DMS53 (cell line): ENCODE measurements at places on chromosomes 3 and 15.

- DNase-seq, result no peak
Observed at GRCh38 chr15:42121682-42122081, 27.3 kb upstream of the PLA2G4D start.

DNA sequence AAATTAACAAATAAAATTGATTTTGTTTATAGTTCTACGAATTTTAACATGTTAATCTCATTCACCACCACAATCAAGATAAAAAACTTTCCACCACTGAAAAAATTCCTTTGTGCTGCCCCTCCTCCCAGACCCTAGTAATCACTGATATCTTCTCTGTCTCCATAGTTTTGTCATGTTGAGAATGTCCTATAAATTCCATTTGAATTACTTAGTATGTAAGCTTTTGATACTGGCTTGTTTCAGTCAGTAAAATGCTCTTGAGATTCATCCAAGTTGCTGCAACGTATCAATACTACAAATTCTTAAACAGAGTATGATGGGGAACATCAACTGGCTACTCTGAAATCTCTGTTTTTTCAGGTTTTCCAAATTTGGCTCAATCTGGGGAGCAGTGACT is 129.6 kb downstream of the CTNNB1 start:
- DNase-seq, result no peak

DNA sequence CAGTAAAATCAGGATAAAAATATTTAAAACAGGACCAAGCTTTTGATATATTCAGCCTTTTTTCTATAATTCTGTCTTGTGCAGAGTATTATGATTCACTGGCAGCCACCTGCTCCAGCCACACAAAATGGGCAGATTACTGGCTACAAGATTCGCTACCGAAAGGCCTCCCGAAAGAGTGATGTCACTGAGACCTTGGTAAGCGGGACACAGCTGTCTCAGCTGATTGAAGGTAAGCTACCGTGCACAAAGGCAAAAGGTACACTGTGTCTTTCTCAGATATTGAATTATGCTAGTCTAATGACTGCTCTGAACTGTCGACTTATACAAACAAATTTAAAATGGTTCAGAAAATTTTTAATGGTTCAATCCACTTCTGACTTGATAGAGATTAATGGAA is 114.2 kb downstream of the HCN4 start:
- no peak for DNase-seq

DNA sequence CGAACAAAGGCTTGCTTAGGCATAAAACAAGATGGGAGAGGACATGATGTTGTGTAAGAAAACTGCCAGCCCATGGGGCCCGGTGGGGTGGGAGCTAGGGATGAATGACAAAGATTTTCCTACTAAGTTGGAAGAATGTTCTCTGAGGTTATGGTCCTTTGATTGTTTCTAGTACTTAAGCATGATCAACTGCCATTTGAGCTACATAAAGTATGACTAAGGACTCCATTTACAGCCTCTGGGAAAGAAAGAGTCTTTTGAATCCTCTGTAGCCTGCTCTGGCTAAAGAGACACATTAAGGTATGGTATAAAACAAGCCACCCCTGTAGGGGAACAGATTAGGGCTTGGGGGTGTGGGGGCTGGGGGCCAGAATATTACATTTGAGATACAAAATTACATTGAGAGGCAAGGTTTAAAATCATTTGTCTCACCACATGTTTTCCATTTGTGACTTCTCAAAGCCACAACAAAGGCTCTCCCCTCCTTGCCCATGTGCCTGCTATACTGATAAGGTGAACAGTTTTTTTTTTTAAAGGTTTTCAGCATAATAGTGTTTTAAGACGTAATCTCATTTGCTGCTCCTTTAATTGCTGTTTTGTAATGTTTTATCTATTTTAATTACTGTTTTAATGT is 323.4 kb downstream of the CHST2 start:
- no peak for DNase-seq

DNA sequence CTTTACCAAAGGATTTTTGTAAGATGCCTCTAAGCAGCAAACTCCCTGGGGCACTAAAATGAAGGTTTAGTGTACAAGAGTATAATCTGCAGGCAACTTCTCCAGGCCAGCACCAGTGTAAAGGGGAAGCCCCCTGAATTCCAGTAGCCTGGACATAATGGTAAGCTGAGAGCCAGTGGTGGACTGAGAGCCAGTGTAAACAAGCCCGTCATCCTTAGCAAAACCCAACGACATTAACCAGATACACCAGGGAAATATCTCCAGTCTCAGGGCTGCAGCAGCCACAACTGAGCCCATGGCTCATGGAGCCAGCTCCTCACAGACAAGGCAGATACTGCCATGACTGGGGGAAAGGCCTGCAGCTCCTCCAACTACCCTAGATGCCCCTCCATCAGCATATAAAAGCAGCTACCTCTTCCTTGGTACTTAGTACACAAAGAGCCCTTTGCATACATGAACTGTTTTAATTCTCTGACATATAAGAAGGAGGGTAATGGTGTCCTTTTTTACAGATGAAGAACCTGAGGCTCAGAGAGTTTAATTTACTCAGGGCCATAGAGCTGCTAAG is 21.7 kb downstream of the PARP16 start:
- no peak for DNase-seq

- DNase-seq, result no peak
Observed at GRCh38 chr15:81087066-81087465, 47.0 kb upstream of the CFAP161 start.

- DNase-seq, result no peak
Observed at GRCh38 chr15:54515664-54516582, 537.7 kb downstream of the UNC13C start.

GRCh38 chr15:72389231-72389630 is 8.9 kb upstream of the TMEM202 start:
- no peak for DNase-seq

GRCh38 chr15:49669288-49669687 is 48.4 kb downstream of the DTWD1 start:
- no peak for DNase-seq

- DNase-seq, result peak; percentile 71
Observed at GRCh38 chr3:134485075-134485717, 589 bp downstream of the ANAPC13 start.

- no peak for DNase-seq
Observed at GRCh38 chr15:36358094-36358493, 221.3 kb upstream of the CDIN1 start.

DNA sequence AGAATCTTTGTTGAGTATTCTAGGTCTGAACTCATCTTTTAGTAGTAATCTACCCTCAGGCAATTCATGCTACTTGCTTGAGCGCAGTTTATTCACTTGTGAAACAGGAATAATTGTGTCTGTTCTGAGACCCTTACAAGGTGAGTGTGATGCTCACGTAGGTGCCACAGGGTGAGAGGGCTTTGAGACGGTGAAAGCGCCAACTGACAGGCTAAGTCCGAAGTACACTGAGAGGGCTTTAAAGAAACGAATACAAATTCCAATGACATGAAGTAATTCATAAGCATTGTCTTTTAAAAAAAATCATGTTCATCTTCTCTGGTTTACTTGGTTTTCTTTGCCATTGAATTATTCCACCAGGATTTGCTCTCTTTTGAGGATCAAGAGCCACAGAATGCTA is 393.7 kb upstream of the RGMA start:
- DNase-seq, result peak; percentile 2

DNA sequence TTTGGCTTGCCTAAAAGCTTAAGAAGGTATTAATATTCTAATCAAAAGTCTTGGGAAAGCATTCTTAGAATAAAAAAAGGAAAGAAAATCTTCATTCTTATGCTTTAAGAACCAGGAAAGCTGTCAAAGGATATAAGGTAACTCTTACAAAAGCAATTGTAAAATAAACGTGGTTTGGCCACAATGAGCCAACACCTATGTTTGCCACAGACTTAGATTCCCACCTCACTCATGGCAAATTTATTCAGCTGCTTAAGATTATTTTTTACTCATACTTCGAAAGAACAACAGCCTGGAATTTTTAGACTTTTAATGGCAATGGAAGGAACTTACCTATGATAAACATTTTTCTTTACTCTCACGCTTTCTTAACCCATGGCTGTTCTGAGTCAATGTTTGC is 38.4 kb downstream of the AGTR1 start:
- peak; percentile 27 for DNase-seq

DNA sequence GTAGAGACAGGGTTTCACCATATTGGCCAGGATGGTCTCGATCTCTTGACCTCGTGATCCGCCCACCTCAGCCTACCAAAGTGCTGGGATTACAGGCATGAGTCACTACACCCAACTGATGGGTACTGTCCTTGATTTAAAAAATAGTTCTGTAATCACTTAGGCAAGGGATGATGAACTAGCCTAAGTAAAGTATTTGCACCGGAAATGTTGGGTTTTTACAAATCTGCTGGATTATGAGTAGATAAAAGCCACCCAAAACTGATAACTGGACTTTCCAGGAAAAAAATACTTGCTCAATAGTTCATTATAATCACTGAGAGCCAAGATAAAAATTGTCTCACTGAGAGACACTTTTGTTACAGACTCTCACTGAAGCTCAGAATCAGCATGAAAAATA is 218.0 kb downstream of the WNT5A start:
- no peak for DNase-seq

DNA sequence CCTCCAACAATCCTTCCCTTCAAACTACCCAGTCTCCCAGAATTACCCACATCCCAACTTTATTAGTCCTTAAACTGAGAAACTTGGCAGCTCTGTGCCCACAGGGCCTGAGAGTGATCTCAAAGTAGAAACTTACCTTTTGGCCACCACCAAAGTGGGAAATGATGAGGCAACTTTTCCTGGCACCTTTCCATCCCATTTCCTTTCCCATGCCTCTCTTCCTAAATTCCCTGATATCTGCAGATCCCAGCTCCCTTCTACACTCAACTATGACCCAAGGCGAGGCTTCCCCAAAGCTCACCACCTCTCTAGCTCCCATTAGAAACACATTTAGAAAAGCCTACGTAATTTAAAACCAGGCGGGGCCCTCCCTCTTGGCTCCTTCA is 271.9 kb downstream of the FOXP1 start:
- DNase-seq, result no peak

GRCh38 chr3:142597906-142598305 is 1.7 kb downstream of the PLS1 start:
- DNase-seq, result peak; percentile 17

DNA sequence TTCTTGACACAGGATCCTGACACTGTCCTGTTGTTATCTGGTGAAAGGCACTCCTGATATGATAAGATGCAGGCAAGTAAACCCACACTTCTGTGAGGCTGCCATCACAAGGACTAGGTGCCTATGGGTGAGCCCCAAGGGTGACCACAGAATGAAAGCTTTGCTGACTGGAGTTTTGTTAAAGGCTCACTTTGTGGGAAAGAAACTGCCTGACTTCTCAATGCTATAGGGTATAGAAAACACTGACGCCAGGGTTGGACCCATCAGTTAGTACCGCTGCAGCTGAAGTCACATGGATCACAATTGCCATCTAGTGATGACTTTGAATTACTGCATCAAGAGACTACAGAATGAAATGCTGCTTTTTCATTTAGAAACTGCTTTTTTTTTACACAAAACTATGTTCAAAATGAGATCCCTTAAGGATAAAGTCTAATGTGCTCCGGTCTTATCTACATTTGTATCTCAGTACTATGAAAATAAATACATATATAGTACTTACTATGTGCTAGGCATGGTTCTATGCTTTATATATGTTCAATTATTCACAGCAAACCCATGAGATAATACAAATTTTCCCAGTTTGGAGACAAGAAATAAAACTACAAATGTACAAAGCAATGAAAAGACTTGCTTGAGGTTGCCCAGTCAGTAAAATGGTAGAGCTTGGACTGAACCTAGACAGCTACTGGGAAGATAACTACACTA is 64.2 kb upstream of the CMSS1 start:
- peak; percentile 73 for DNase-seq

DNA sequence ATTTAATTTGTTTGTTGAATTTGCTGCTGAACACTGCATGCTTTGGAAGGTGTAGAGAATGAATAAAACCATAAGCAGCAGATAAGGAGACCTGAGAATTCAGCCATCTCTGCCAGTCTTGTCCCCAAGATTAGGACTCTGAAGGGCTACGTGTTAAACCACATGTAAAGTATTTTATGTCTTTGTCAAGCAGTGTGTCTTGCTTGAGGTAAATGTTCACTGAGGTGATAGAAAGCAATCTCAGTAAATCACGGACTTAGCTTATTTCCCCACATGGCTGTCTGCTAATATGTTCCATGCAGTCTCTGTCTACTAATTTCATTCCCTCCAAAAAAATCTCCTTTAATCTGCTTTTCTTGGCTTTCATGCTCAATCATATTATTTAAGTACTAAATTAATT is 467.1 kb downstream of the RAP2B start:
- no peak for DNase-seq

DNA sequence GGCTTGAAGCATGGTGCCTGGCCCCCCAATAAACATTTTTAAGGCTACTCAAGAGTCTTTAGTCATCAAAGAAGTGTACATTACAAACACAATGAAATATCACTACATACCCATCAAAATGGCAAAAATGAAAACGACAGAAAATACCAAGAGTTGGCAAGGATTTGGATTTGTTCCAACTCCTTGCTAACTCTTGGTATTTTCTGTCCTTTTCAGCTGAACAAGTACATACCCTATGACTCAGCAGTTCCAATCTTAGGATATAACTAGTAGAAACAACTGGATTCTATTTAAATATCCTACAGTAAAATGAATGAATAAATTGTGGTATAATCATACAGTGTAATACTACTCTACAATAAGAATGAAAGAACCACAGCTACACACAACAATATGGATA is 25.1 kb upstream of the GABPB1 start:
- DNase-seq, result no peak

DNA sequence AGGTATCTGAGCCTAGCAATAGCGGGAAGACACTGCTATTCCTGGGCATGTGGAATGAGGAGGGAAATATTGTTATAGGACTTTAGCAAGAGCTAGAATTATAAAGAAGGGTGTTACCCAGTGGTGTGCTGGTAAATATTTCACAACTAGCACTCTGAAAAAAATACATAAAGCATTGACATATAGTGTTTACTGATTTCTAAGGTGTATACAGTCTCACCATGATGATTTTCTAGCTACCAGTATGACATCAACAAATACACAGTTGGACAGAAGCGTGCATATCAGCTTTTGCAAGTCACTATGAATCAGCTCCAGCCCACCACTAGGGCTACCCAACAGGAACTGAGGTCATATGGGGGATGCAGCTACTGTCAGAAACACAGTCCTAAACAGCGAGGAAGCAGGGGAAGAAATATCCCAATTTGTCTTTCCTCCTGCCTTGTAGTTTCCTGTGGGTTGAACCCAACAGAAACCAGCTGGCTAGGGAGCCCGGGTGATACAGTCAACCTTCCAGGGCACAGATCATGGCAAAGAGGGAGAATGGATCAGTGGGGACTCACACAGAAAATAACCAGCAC is 39.6 kb downstream of the HGD start:
- no peak for DNase-seq
